Activated naive CD8-positive, alpha-beta T cell treated with anti-CD3 and anti-CD28 coated beads, Interleukin-2, amount 50 U/mL, for 16 hours (primary cell): ENCODE measurements at places on chromosomes 16 and 17.

- DNase-seq = no peak
Observed at GRCh38 chr17:66791347-66791746, 43.6 kb upstream of the CACNG5 start.

GRCh38 chr17:17402558-17402957 lies 74.2 kb upstream of the MED9 start:
- no peak for DNase-seq

- DNase-seq = no peak
Observed at GRCh38 chr17:28385037-28385400, 13.5 kb downstream of the SARM1 start.

GRCh38 chr16:85750827-85751697 lies at the start of gene C16orf74:
TSS of gene C16orf74 (minus strand) at chr16:85751096. CDS start at chr16:85735217, 15,879 bp downstream.
- no peak for DNase-seq

- DNase-seq = no peak
Observed at GRCh38 chr17:79041041-79041570, 17.1 kb downstream of the C1QTNF1 start.

- DNase-seq = no peak
Observed at GRCh38 chr16:4365014-4365406, 6.6 kb upstream of the VASN start.

- DNase-seq = no peak
Observed at GRCh38 chr17:53527473-53527872, 295.3 kb upstream of the KIF2B start.

- no peak for DNase-seq
Observed at GRCh38 chr17:6843241-6843880, 11.8 kb upstream of the TEKT1 start.

DNA sequence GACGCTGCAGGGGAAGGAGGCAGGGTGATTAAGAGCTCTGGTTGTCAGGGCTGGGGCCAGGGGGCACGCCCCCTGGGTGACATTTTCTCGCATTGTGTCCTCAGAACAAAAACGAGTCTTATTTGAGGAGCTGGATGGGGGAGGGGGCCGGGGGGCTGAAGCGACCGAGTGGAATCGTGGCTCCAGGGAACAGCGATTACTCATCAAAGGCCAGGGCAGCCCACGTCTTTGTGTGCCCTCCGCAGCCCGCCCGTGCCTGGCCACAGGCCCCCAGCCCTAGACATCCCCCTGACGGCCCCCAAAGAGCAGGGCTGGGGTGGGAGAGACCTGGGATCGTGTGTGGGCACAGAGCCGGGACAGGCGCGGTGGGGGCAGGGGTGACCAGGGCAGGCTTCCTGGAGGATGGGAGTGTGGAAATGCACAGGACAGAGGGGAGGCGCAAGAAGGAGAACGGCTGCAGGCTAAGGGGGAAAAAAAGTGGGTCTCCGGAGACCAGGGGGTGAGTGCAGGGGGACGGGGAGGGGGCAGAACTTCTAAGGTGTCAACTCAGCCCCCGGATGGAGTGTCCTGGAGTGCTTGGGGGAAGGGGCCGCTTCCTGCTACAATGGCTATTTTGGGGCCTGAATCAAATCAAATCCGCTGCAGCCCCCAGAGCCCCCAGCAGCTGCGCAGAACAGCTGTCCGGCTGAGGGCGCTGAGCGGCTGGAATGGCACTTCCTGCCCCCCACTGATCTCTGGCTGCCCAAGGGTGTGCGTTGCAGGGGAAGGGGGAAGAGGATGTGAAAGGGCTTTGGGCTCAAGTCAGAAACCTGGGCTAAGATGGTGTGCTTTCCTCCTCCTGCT lies 24.0 kb upstream of the PHB1 start:
- no peak for DNase-seq

DNA sequence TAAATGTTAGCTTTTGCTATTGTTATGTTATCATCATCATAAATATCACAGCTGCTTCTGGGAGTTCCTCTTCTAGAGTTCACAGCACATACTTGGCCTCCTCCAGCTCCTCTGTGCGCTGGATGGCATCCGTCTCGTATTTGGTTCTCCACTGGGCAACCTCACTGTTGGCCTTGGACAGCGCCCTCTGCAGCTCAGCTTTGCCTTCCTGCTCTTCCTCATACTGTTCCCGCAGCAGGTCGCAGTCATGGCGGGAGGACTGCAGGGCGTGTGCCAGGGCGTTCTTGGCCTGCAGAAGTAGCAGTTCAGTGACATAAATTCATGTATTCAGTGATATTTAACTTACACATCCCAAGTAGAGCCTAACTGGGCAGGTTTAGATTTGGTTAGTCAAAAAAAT lies 23.4 kb downstream of the MYH8 start:
- DNase-seq = no peak

DNA sequence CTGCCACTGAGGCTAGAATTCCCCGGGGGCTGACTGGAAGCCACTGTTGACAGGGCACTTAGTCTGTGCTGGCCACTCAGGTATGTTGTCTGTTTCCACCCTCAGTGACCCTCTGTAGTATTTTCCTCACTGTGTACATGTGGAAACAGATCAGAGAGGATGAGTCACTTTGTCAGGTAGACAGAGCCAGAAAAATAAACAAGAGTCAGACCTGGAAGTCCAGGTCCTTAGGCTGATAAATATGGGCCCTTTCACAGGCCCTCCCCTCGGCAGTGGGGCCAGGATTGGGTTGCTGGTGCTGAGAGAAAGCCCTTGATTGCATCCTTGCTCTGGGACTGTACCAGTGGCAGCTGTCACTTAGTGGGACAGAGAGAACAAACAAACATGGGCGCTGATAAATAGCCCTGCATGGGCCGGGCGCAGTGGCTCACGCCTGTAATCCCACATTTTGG lies 21.3 kb downstream of the PGS1 start:
- DNase-seq = no peak

GRCh38 chr16:17377360-17378324 lies 93.1 kb downstream of the XYLT1 start:
- no peak for DNase-seq

DNA sequence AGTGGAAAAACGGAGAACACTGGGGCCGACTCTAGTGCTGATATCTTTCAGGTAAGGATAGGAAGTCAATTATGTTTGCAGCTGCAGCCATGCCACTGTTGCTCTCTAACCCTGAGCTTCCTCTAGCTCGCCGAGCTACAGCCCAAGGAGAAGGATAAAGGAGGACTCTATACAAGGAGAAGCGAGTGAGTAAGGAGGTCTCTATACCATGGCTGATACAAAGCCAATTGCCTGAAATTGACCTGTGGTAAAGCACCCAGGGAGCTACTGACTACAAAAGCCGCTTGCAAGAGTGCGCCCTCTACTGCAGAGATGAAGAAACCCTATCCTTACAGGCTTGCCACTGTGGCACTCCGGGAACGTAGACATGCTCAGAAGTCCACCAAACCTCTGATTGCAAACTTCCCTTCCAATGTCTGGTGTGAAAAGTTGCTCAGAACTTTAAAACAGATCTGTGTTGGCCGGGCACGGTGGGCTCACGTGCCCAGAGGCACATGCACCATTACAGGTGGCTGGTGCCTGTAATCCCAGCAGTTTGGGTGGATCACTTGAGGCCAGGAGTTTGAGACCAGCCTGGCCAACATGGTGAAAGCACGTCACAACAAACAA lies 10.8 kb upstream of the SLC46A1 start:
- no peak for DNase-seq

- DNase-seq = no peak
Observed at GRCh38 chr17:27333410-27333980, 39.6 kb downstream of the WSB1 start.

DNA sequence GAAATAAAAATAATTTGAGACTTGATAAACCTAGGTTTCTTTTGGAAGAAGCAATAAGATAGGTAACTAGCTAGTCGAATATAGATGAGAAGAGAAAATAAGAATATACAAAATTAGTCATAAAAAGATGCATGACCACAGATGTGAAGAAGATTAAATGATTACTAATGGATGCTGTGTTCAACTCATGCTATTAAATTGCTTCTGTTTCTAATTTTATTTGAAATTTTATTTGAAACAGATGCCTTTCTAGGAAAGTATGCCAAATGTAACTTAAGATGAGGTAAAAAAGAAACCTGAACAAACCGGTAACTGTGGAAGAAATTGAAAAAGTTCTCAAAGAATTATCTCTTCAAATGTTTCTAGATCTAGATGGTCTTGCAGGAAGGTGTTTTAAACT lies 91.6 kb downstream of the OR1D5 start:
- no peak for DNase-seq

DNA sequence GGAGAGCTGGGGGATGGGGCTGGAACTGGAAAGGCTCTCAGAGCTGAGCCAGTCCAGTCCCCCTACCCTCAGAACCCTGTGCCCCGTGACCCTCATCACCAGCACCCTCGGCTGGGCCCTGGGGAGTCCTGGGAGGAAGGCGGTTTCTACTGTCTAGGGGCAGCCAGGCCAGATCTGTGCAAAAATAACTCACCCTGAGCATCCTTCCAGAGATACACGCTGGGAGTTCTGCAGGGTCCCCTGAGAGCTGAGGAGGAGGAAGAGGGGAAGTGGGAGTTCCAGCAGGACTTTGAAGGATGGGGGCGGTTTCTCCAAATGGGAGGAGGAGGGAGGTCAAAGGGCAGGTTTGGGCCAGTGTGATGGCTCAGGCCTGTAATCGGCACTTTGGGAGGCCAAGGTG lies 5.0 kb upstream of the SLC4A1 start:
- DNase-seq = no peak

DNA sequence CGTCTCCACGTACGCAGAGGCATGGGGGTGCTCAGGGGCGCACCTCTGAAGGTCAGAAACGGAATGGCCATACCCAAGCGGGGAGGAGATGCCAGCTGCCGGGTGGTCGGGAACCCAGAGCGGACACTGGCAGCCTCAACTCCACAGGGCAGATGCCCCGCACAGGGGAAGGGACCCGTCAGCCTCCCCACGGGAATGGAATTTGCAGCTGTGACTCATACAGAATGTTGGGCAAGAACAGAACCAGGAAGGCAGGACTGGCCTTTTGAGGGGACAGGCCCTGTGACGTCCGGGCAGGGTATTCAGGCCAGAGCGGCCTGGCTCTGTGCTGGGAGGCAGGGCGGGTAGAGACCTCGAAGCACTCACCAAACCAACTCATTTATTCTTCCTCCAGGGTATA lies 7.5 kb downstream of the TK1 start:
- DNase-seq = no peak

GRCh38 chr17:57861000-57861789 lies 11.4 kb upstream of the MRPS23 start:
- no peak for DNase-seq

- DNase-seq = no peak
Observed at GRCh38 chr17:81838753-81839255, 4.0 kb upstream of the PPP1R27 start.

DNA sequence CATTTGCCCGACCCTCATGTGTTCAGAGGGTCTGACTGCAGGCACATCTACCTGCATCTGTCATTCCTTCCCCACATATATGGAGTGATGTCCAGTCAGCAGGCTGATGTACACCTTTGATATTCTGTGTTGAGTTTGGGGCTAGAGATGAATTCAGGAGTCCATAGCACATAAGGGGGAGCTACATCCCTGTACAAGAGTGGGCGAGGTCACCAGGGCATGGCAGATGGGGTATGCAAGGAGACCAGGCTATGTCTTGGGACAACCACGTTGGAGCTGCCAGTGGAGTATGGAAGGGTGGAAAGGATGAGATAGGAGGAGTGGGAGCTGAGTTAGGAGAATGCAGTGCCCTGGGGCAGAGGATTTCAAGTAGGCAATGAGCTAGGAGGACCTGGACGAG lies 15.0 kb downstream of the SMPD3 start:
- DNase-seq = no peak

DNA sequence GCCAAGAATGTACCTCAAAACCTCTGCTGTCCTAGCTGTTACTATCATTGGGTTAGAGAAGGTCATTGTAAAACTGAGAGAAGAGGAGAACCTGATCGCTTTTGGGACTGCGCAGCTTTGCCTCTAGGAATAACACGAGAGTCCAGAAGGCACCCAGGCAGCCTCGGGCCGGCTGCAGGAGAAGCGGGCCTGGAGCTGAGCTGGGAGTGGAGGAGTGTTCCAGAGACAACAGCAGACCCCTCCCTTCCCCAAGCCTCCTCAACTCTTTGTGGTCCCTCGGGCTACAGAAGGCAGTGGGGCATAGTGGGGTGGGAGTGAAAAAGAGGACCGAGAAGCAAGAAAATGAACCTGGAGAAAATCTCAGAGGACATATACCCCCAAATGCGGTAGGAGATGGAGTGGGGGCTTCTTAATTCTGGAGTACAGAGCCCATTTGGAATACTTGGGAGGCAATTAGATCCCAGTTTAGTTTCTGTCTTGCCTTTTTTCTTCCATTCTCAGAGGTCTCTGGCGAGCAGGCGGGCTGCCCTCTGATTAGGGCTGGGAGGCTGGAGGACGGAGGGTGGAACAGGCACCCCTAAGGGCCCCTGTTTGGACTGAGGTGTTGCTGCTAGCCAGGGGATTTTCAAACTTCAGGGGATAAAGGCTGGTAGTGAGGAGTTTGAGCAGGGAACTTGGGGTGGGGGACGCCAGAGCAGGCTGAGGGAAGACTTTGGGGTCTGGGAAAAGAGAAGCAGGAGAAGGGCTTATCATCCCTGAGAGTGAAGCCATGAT lies 13.3 kb upstream of the HOXB2 start:
- no peak for DNase-seq

GRCh38 chr16:9123871-9124270 lies 32.4 kb downstream of the HAPSTR1 start:
- DNase-seq = no peak

DNA sequence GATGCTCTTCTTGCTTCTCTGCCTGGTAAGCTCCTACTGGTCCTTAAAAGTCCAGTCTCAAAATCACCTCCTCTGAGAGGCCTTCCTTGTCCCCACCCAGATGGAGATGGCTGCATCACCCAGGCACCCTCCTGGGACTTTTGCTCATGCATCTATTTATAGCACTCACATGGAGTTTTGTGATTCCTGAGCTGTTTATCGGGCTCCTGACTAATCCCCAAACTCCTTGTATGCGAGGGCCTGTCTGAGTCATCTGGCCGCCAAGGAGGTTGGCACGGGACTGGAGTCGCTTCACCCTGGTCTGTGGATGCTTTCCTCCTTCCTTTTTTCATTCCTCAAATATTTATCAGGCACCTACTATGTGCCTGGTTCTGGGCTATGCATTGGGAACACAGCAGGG lies 2.3 kb upstream of the MAP2K3 start:
- no peak for DNase-seq

DNA sequence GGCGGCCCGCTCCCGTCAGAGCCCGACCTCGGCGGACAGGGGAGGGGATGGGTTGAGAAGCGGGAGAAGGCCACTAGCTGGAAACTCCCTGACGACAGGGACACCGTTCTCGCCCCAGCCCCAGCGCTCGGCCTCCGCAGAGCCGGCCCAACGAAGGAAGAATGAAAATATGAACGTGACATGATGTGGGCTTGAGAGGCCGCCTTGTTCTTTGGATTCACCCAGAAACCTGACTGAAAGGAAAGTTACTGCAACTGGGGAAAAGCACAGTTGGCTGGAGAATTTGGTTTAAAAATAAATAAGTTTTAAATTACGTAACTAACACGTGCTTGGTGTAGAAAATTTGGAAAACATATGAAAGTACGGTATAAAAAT lies 21.1 kb downstream of the NPTX1 start:
- DNase-seq = no peak

GRCh38 chr16:79658301-79659033 lies 57.9 kb upstream of the MAF start:
- no peak for DNase-seq

DNA sequence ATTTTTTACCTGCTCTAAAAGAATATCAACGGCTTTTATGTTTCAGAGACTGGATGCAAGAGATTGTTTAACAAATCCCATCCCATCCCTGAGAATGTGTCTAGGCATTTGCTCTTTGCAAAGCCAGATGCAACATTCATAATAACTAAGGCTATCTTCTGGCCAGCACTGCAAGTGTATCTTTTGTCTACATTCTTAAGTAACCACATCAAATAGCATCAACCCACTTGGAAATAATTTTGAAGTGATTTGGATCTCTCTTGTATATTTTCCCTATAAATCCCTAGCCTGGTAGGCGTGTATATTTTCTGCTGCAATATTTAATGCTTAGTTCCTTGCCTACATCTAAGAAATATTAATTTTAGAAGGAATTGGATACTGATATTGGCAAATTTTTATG lies 64.3 kb downstream of the PIGL start:
- no peak for DNase-seq
